Mesothelial cell of epicardium (in vitro differentiated cells): ENCODE measurements at places on chromosomes 5 and 9.

GRCh38 chr9:121452085-121452484 is 47.6 kb downstream of the GGTA1 start:
- DNase-seq: no peak

- no peak for DNase-seq
Measured at GRCh38 chr5:179268966-179269693, 76.1 kb downstream of the ADAMTS2 start.

GRCh38 chr9:131663288-131663687 is 76.6 kb downstream of the RAPGEF1 start:
- no peak for DNase-seq

GRCh38 chr9:18393340-18394130 is 80.4 kb upstream of the ADAMTSL1 start:
- peak; percentile 39 for DNase-seq

DNA sequence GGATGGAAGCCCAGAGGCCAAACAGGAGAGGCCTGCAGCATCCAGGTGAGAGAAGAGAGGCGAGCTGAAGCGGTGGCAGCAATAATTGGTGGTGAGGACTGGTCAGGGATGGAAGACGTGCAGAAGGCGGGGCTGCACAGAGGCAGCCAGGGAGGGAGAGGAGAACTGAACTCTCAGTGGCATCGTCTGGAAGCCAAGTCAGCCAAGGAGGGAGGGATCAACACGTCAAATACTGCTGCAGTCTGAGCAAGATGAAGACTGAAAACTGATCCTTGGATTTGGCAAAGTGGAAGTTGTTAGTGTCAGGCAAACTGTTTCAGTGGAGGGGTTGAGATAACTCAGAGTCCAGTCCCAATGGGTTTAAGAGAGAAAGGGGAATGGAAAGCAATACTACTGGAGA is 145.4 kb downstream of the CDK5RAP2 start:
- no peak for DNase-seq

- DNase-seq: no peak
Measured at GRCh38 chr5:175489693-175490443, 11.5 kb downstream of the SFXN1 start.

DNA sequence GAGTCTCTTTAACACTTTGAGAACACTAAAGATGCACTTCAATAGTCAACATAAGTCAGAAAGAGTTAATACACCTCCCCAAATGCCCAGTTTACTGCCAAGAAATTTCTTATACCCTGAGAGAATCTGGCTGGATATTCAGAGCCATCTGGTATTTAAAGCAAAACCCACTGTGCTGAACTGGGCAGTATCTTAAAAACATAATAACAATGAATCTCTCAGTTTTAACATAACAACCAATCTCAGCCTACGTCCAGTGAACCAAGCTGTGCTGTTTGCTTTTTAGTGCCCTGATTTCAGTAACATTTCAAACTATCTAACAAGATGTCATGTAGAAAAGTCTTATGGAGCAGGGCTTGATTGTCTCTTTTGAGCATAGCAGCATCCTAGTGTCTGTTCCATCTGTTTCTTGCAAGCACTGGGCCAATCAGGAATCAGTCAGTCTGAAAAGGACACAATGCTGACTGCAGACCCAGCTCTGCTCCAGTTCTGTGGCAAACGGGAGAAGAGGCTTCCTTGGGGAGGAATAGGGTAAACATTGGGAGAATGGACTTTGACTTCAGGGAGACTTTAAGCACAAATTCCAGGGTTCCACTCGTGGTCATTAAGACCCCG is 43.6 kb upstream of the FAM81B start:
- DNase-seq: no peak

DNA sequence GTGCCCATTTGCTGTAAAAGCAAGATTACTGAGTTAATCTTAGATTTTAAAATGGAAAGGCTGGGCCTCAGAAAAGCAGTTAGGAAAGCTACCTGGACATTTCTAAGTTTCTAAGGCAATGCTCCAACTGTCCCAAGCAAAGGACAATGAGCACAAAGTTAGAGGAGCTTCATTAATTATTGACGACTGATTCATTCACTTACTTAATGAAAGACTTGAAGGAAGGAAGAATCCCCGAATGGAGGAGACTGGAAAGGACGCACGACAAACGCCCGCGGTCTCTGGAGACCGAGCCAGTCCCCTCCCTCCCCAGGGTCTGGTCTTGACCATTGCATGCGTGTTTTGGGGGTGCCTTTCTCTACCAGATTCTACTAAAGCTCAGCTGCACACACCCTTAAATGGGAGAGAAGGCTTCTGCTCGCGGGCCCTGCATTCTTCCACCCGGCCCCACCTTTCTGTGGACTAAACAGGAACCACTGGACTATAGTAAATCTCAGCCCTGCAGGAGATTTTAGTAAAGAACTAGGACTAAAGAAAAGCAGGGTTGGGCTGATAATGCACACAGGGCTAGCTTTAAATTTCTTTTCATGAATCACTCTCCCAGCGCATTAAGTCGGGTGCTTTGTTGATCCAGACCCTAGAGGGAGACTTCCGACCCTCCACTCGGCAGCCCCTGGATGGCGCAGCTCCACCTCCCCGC is 44.8 kb downstream of the CTSL start:
- DNase-seq: no peak

- no peak for DNase-seq
Measured at GRCh38 chr9:11086561-11086960, 473.8 kb upstream of the PTPRD start.

GRCh38 chr5:139377226-139377625 is 5.9 kb downstream of the SLC23A1 start:
- DNase-seq: no peak

DNA sequence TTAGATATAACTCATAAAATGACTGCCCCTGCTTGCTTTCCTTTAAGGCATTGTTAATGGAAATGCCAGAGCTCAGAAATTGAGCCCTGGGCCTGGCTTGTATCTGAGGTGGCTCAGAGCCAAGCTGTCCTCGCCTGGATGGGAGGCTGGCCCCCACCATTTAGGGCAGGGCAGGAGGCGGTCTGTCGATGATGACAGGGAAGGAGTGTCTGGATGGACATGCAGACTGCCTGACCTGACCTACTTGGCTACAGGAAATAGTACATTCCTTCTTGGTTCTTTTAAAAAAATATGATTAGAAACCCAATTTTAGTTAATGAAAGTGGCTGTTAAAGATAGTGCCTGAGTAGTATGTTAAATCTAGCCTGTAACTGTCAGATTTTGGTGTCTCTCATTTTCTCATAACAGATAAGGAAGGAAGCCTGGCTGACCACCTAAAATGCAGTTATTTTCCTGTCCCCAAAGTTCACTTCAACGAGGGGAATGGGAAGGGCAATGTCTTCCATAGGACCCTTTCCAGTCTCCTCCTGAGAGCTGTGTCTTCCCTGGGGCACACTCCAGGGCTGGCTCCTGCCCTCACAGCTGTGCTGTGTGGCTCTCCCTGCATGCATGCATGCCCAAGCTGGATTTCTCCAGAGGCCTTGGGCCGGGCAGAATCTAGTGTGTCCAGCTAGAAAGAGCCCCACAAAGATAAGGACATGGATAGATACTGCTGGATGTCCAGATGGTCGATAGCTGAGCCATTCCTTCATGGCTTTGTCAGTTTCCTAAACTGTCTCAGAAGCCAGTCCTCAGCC is 42.3 kb downstream of the MACROH2A1 start:
- DNase-seq: no peak

DNA sequence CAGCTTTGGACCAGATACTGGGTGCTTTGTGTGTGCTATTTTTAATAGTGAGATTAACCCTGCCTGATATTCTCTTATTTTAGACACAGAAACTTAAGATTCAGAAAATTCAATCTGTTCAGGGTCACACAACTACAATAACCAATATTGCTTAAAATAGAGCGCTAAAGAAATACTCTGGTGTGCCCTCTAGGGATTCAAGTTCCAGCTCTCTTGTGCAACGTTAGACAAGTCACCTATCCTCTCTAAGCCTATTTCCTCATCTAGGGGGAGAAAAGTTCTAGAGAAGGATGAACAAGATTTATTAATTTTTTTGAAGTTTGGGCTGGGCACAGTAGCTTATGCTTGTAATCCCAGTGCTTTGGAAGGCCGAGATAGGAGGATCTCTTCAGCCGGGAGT is 2.1 kb upstream of the SCAI start:
- no peak for DNase-seq

DNA sequence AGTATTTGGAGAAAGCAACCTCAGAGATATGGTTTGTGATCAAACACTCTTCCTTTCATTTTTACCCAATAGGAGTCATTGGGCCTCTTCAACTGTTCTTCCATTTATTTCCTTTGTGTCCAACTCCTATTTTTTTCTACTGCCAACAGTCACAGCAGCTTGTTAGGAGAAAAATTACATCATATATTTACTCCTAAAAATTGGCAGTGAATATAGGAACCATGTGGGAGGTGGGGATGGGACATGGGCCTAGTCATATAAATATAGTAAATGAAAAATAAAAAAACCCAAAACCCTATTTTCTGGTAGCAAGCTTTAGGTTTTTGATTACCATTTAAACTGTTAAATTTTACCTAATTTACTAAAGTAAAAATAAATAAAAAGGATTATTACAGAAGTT is 134.9 kb upstream of the MPDZ start:
- DNase-seq: no peak

GRCh38 chr9:121105531-121105930 is 30.8 kb downstream of the CNTRL start:
- no peak for DNase-seq

- DNase-seq: no peak
Measured at GRCh38 chr9:35905912-35906679, at the start of gene HRCT1. HRCT1 (plus strand) TSS chr9:35906202; CDS start chr9:35906288, 86 bp downstream.

- no peak for DNase-seq
Measured at GRCh38 chr5:7678030-7678429, 172.9 kb downstream of the CFAP90 start.

- DNase-seq: no peak
Measured at GRCh38 chr5:10913841-10914240, 152.8 kb upstream of the DAP start.

DNA sequence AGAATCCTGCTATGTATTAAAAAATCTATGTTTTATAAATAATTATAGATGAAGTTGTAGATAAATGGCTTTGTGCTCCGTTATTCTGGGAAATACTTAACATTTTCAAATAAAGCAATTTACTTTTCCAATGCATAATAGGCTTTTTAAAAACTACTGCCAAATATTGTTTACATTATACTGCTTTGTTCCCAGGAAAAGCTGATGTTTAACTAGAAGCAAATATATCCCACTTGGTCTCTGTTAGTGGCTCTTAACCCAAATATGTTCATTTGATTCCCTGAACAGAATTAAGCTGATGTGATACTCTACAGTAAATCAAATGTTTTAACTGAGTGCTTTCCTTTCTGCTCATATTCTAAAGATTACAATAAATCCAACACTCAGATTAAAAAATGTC is 326.3 kb downstream of the SLCO4C1 start:
- no peak for DNase-seq

DNA sequence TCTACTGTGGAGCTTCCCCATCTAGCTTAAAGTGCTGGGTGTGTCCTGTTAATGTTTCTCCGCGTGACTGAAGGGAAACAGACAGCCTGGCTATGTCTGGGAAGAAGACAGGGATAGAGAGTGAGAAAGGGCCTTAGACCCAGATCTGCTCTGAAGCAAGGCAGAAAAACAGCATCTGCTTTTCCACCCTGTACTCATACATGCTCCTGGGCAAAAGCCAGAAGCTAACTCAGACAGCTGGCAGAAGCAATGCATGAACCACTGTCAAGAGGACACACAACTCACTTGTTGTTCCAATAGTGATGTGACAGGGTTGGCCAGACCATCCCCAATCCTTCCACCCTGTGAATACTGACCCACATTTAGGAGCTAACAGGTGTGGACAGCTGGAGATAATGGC is 63.3 kb downstream of the DPYSL3 start:
- DNase-seq: no peak

DNA sequence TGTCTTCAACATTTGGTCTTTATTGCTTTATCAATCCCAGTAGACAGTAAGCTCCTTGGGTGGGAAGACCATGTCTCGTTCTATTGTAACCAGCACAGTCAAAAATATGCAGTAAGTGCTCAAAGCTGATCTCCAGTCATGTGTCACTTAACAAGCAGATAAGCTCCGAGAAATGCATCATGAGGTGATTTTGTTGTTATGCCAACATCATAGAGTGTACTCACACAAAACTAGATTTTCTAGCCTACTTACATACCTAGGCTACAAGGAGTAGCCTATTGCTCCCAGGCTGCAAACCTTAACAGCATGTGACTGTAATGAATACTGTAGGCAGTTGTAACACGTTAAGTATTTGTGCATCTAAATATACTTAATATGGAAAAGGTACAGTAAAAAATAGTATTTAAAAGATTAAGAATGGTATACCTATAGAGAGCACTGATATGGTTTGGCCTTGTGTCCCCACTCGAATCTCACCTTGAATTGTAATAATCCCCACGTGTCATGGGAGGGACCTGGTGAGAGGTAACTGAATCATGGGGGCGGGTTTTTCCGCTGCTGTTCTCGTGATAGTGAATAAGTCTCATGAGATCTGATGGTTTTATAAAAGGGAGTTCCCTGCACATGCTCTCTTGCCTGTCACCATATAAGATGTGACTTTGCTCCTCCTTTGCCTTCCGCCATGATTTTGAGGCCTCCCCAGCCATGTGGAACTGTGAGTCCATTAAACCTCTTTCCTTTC is 39.8 kb upstream of the PCSK5 start:
- DNase-seq: no peak

DNA sequence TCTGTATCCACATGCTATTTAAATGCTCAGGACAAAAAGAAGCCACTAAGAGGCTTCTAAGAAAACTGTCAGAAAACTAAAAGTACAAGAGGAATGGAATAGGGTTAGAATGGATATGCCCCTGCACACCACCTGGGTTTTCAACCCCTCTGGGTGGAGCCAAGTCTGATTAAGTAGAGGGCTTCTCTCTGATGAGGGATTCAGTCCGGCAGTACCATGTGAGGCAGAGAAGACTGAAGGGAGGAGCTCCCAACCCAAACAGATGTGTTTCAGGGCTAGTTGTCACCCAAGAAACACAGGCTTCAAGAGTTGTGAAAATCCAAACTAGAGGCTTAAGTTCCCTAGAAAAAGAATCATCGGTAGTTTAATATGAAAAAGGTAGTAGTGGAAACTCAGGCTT is 12.5 kb downstream of the NREP start:
- DNase-seq: no peak

GRCh38 chr5:139808481-139809330 is 13.1 kb downstream of the PSD2 start:
- DNase-seq: peak; percentile 52

- DNase-seq: no peak
Measured at GRCh38 chr5:169876386-169876785, 103.9 kb downstream of the INSYN2B start.

GRCh38 chr9:76926324-76926741 is 20.4 kb upstream of the PRUNE2 start:
- no peak for DNase-seq

DNA sequence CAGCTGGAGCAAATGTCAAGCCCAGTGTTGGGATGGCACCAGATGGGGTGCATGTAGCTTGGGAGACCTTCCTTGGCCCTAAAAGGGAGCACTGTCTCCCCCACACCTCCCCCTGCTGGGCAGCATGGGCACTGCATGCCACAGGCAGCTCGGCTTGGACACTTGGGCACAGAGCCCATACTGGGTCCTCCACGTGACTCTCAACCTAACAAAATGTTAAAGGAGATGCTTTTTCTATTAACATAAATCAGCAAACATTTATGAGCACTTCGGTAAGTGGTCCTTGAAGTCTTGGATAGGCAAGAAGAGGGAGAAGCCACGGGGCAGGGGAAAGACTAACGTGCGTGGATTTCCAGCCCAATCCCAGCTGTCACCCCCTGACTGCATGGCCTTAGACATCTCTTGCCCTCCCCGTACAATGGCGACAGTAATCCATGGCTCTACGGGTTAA is 23.9 kb upstream of the MAPK9 start:
- DNase-seq: peak; percentile 75
